SHP77 (cell line): ENCODE measurements at places on chromosomes 12 and 14.
A peak's percentile ranks its signal among the peaks of the same experiment; 100 is the strongest.

GRCh38 chr12:67927324-67927723 lies 61.9 kb upstream of the IFNG-AS1 start:
- no peak for DNase-seq

GRCh38 chr14:29062466-29062865 lies 295.9 kb downstream of the FOXG1 start:
- DNase-seq: no peak

GRCh38 chr12:49813131-49813530 lies 15.1 kb downstream of the NCKAP5L start:
- no peak for DNase-seq

GRCh38 chr12:71958457-71958856 lies 19.8 kb downstream of the TPH2 start:
- no peak for DNase-seq

GRCh38 chr12:74889563-74890236 lies 319.9 kb downstream of the KCNC2 start:
- DNase-seq: no peak

DNA sequence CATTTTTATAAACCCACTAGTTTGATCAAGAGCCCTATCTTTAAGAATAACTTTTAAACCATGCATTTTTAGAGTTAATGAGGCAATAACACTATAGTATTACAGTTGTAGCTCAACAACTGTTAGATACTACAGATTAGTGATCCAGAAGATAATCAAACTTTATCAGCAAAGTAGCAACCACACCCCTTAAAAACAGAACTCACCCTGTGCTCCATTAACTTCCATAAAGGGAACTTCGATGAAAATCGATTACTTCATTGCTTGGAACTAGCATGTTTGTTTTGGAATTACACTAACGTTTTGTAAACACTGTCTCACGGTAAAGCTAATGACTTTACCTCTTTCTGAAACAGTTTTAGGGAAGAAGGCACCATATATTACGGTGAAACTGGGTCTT lies 1.4 kb downstream of the SGPP1 start:
- no peak for DNase-seq

DNA sequence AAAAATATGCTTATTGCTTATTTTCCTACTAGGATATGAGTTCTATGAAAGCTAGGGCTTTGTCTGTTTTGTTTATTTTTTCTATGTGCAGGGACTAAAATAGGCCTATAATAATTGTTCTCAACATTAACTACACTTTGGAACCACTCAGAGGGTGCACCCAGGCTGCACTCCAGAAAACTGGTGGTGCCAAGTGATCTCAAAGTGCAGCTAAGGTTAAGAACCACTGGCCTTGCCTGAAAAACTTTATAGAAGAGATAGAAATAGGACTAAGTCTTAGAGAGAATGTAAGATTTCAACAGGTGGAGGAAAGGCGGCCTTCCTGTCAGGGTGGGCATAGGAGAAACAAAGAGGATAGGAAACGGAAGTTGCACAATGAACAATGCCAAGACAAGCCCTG lies 37.7 kb upstream of the NR1H4 start:
- DNase-seq: no peak

DNA sequence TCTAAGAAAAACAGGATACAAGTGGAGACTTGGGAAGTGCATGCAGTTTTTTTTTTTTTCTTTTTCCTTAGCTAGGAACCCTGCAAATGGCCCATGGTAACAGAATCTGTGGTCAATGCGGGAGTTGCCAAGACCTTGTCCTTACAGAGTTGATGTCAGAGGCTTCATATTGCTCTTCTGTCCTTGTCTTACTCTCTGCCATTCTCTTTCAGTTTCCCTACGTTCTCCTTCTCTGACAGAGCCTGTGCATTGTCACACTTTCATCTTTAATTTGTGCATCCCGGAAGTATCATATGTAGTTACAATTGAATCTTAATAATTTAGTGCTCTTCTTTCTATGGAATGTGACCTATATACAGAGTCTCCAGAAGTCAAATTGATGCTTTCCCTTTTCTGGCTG lies 986.9 kb downstream of the TMEM121 start:
- no peak for DNase-seq

GRCh38 chr14:101028971-101029667 lies 125.6 kb upstream of the RTL1 start:
- no peak for DNase-seq

GRCh38 chr14:91336093-91336450 lies 81.5 kb downstream of the CCDC88C start:
- no peak for DNase-seq

DNA sequence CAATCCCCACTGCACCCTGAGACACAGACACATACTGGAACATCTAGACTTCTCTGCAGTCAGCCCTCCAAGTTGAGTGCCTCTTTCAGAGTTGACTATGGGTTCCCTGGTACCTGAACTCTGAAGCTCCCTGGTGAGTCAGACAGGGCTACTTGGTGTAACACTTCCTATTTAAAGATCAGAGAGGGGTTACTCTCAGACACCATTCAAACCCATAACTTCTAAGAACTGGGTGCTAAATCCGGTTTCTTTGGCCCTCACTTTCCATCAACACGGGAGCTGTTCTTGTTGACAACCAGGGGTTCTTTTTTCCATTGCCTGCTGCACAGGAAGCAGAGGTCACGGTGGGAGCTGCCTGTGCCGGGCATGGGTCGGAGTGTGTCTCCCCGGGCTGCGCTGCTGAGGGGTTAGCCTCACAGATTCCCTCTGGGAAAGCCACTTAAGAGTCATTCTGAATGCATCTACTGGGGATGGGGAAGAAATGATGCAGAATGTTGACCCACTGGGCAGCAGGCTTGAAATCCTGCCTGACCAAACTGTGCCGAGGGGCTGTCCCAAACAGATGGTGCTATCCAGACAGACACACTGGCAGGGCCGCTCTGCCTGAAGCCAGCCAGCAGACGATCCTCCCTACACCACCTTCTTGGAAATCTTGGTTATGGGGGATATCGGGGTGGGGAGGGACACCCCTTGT lies 74.1 kb downstream of the PITPNM2 start:
- no peak for DNase-seq

- DNase-seq: peak; percentile 4
These were observed 57.5 kb downstream of the PLEKHA5 start for GRCh38 chr12:19186722-19187661.

GRCh38 chr12:121958541-121959240 lies 40.3 kb downstream of the CFAP251 start:
- no peak for DNase-seq

DNA sequence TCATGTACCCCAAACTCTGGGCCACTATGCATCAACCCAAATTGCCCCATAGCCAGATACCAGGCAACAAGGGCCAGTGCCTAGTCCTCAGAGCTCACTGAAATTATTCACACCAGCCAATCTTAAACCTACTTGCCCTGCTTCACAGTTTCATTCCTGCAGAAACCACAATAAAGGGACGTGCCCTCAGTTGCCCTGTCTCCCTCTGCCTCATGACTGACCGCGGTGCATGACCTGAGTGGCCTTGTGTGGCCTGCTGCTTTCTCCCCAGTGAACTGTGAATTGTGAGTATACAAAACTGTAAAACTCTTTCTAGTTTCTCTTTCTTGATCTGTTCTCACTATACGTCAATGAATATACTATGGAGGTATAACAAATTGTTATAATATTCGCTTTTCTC lies 490.9 kb upstream of the MIS18BP1 start:
- DNase-seq: no peak

DNA sequence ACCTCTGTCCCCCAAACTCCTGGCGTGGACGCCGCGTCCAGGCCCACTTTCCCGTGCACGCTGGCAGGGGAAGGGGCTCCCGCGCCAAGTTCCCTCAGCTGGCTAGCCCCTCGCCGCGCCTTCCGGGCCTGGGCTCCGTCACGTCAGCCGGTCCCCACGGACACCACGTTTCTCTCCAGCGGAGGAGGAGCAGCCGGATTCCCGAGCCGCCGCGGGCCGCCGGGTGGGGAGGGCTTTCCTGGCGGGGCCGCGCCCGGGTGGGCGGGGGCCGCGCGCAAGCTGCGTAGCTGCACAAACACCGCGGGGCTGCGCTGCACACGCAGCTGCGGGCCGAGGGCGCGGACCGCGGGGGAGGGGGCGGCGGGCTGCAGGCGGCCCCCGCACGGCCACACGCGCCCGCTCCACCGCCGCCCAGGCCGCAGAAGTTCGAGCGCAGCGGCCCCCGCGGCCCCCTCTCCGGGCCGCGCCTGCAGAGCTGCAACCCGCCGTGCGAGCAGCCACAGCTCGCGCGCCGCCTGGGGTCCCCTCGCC lies 45.1 kb upstream of the PNMA1 start:
- peak; percentile 24 for DNase-seq

DNA sequence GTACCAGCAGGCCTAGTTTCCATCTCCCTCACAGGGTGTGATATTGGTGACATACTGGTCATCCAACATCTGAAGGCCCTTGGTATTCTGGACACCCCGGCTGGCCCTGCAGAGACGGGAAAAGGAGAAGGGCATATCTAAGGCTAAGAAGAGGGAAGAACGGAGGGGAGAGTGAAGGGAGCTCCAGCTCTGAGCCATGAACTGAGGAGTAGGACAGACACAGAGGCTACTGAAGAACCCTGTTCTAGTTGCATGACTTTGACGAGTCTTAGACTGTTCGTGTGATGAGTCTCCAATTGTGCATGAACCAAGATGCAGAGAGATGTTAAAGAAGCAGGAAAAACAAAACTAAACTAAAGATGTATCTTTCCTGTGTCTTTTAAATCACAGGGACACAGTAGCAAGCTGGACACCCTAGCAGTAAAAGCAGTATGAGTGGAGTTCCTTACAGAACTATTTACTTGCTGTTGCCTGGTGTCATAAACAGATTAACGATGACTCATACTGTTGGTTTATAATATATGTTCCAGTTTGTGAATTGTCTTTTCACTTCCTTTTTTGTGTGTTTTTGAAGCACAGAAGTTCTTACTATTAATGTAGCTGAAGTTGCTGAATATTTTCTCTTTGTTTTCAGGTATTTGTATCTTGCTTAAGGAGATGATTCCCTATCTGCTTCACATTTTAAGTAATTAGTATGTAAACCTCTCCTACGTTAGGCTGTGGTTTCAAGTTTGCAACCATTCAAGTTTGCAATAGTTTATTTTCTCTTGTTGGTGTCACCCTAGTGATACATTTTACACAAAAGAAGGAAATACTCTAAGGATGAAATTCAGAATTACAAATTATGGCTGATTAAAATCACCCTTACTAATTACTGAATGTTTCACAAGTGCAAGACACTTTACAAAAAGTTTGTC lies 15.7 kb downstream of the FAR2 start:
- no peak for DNase-seq

DNA sequence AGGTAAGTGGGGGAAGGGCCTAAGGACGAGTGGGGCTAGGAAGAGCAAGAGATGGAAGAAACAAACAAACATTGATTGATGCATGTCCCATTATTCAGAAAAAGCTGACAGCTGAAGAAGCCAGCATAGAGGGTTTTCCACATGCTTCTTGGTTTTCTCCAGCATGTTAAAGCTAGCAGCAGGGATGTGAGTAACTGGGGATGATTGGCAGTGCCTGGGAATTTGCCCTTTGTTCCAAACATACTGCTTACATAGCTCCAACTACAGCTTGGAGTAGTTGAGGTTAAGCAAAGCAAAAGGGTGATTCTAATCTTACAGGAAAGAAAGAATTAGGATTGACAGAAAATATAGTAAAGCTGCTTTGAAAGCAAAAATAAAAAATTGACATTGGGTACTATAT lies 68.0 kb upstream of the IFNG-AS1 start:
- DNase-seq: no peak

DNA sequence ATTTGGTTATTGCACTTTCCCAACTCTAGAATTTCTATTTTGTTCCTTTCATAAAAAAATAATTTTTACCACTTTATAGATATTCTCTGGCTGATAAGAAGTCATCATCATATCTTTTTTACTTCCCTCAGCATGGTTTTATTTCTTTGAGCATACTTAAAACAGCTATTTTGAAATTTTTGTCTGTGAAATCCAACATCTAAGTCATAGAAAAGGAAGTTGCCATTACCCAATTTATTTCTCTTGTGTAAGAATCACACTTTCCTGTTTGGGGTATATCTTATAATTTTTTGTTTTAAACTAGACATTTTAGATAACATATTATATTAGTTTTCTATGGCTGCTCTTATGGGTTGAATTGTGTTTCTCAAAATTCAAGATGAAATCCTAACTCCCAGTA lies 400.2 kb upstream of the OR4E1 start:
- no peak for DNase-seq

DNA sequence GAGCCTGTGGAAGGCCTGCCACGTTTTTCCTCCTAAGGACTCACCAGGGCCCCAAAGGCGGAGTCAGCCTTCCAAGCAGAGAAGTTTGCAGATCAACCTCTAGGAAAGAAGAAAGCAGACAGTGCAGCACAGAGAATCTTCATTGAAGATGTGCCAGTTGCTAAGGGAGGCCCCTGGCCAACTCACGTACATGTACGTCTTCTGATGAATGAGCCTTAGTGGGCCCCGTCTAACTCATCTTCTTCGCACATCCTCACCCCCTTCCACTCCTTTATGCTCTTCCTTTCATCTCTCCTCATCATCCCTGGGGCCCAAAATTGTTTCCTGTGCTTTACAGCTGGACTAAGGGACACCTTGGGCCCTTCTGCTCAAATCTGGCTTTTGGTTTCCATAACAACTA lies 703.0 kb upstream of the TBX3 start:
- DNase-seq: no peak

DNA sequence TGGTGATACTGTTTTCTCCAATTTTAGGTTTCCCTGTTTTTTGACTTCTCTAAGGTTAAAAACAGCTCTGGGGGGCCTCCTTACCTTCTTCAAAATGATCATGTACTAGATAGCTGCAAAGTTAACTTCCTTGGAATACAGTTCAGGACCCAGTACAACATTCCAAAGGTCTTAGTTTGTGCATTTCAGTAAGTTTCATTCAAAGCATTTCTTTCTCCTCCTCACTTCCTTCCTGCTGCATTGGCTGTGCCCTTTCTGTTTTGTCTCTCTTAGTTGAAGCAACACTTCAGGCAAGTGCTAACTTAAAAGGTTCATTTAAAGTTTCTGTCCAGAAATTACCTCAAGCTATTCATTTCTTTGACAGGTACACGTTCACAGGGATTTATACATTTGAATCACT lies 95.7 kb downstream of the SCN8A start:
- DNase-seq: no peak

DNA sequence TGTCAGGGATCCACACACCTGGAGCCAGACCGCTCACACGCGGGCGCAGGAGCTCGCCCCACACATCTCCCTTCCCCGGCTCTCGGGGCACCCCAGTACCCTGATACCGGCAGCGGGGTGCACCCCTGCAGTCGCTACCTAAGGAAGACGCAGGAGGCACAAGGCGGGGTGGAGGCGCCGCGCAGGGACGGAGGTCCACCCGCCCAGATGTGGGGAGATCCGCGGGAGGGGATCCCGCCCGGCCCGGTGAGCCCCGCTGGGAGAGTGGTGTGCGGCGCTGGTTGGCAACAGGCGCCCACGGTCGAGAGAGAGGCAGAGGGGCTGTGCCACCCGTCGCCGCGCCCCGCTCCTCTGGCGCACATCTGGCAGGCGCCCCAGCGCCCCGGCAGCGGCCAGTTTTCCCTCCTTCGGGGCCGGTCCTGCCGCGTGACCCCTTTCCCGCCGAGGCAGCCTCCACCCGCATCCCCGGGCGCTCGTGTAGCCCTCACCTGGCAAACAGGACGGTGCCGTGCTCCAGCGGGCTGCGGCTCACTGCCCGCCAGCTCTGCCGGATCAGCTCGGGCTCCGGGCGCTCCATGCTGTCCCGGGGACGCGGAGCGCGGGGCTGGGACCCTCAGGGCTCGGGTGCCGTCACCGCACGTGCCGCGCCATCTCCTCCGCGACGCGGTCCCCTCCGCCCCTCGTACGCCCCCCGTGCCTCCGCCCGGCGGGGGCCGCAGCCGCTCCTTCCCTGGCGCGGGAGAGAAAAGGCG lies 469 bp downstream of the NGB start:
- DNase-seq: no peak

GRCh38 chr14:47935332-47935731 lies 259.9 kb upstream of the MDGA2 start:
- DNase-seq: no peak
